ENCODE measurements at places on chromosomes 12 and 14. TPM values are rescaled to one million over a fixed set of nuclear protein-coding genes. Genes with fewer than 3 reads are reported as not detected.

The SIX6 gene
- total RNA-seq: not detected

The SLC4A8 gene
- 2.3 TPM for total RNA-seq

The TRIM9 gene
- total RNA-seq: 0.52 TPM

The CLEC14A gene
- total RNA-seq: not detected

The CAPS2 gene
- 0.54 TPM for total RNA-seq

The KRT3 gene
- 0.14 TPM for total RNA-seq

The ANO4 gene
- not detected for total RNA-seq

The SRRM4 gene
- not detected for total RNA-seq

The ARHGAP9 gene
- 103 TPM for total RNA-seq
